ENCODE measurements at places on chromosomes 5 and 9. TPM values are rescaled to one million over a fixed set of nuclear protein-coding genes. Genes with fewer than 3 reads are reported as not detected.

DNA sequence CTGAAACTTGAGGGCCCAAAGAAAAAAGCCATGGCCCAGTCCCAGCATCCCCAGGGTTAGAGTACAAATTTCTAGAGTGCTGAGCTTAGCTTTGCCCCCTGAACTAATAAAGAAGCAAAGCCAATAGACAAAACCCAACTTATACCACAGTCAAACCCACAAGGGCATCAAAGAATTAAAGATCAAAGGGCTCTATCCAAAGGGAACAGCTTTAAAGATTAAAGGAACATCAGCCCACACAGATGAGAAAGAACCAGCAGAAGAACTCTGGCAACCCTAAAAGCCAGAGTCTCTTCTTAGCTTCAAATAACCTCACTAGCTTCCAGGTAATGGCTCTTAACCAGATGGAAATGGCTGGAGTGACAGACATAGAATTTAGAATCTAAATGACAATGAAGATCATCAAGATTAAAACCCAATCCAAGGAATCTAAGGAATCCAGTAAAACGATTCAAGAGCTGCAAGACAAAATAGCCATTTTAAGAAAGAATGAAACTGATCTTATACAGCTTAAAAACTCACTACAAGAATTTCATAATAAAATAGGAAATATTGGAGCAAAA, 93.9 kb downstream of the YIPF5 start:
- DNase-seq = no peak

- DNase-seq = no peak
Observed at GRCh38 chr5:135369952-135370351, 29.1 kb downstream of the MACROH2A1 start.

DNA sequence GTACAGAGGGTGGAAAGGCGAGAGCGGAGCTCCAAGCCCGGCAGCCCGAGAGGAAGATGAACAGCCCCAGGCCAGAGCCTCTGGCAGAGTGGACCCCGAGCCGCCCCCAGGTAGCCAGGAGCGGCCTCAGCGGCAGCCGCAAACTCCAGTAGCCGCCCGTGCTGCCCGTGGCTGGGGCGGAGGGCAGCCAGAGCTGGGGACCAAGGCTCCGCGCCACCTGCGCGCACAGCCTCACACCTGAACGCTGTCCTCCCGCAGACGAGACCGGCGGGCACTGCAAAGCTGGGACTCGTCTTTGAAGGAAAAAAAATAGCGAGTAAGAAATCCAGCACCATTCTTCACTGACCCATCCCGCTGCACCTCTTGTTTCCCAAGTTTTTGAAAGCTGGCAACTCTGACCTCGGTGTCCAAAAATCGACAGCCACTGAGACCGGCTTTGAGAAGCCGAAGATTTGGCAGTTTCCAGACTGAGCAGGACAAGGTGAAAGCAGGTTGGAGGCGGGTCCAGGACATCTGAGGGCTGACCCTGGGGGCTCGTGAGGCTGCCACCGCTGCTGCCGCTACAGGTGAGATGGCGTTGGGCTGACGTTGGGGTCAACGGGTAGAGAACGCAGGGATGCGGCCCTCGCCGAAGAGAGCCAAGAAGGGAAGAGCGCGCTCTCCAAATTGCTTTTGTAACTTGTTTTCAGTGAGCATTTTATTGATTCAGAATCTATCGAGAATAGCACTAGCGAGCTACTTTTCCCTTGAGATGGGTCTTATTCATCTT, at the start of gene PTGER4:
PTGER4 (plus strand) TSS at position 3 of the 769 bp plus-strand sequence. CDS start 1,079 bp downstream, outside the sequence.
- DNase-seq = peak; percentile 17

The ADRB2 gene
- 8.0 TPM for total RNA-seq

The SLC24A2 gene
- 0.06 TPM for total RNA-seq

The NELFB gene
- total RNA-seq = 30.4 TPM

The AK1 gene
- 72.3 TPM for total RNA-seq

The TMEM174 gene
- not detected for total RNA-seq

The BHMT gene
- 0.46 TPM for total RNA-seq
